ENCODE measurements at places on chromosomes 3 and 15.

- no peak for DNase-seq
- no peaks in the 10 kb centered on the region for H3K36me3 ChIP-seq
- no peak overlapping the region for H3K4me3 ChIP-seq
- no peaks in the 10 kb centered on the region for H3K4me1 ChIP-seq
- no peaks in the 10 kb centered on the region for H3K27me3 ChIP-seq
These were observed 41.8 kb downstream of the SLC24A1 start for GRCh38 chr15:65663521-65663920.

GRCh38 chr3:15860014-15860934, 62.5 kb upstream of the ANKRD28 start:
- peaks cover 23% of the 10 kb centered on the region for H3K4me1 ChIP-seq
- peak overlapping the region; percentile 89 for H3K27ac ChIP-seq
- DNase-seq = peak; percentile 44
- peaks cover 5% of the 10 kb centered on the region for H3K36me3 ChIP-seq
- H3K27me3 ChIP-seq = no peaks in the 10 kb centered on the region

GRCh38 chr3:163391407-163392181, 1686.7 kb downstream of the SI start:
- H3K4me1 ChIP-seq = no peaks in the 10 kb centered on the region
- no peaks in the 10 kb centered on the region for H3K36me3 ChIP-seq
- no peak overlapping the region for H3K4me3 ChIP-seq
- no peaks in the 10 kb centered on the region for H3K27me3 ChIP-seq
- no peak overlapping the region for H3K27ac ChIP-seq

DNA sequence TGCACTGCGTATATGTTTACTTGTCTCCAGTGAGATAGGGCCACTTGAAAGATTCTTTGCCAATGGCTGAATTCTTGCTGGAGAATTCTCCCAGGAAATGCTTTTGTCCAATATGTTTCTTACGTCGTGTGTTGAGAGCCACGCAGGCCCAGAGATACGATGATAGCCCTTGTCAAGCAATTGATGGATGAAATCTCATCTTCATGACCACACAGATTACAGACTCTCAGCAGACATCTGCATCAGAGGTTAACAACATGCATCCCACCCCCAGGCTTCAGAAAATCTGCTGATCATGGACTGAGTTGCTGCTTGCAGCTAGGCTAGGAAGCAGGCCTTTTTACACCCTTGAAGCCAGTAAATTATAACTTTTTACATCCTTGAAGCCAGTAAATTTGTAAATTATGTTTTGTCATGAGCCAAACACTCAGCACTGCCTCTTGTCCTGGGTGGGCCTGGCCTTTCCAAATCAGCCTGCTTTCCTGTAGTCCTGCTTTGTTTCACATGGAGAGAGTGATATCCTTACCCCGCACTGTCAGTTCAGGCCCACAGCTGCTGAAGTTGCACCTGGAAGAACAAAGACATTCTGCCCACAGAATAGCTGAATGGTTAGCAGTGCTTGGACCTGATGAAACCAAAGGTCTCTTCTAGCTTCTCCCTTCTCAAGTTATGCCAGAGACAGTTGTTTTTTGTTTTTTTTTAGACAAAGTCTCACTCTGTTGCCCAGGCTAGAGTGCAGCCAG, 84.4 kb downstream of the GPR156 start:
- H3K27me3 ChIP-seq = no peaks in the 10 kb centered on the region
- no peak overlapping the region for H3K27ac ChIP-seq
- H3K36me3 ChIP-seq = no peaks in the 10 kb centered on the region
- no peak for DNase-seq

DNA sequence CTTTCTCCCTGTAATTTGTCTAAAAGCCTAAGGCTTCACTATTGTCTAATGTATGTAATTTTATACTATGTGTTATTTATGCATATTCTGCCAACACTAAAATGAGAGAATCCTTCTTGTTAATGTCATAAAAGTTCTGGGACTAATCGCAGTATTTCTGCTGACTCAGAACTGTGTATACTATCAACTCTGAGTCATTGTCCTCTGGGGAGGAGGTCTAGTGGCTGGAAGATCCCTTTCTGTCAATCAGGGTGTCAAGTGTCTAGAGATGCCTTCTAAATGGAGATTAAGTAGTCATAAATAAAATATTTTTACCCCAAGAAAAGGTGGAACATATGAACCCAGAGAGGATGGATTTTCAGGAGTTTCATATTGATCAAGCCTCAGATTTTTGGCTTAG, 473.4 kb downstream of the AGBL1 start:
- DNase-seq = no peak
- H3K36me3 ChIP-seq = no peaks in the 10 kb centered on the region
- no peak overlapping the region for H3K27ac ChIP-seq
- peaks cover 22% of the 10 kb centered on the region for H3K4me1 ChIP-seq
- no peak overlapping the region for H3K4me3 ChIP-seq

- H3K27me3 ChIP-seq = no peaks in the 10 kb centered on the region
- no peak overlapping the region for H3K27ac ChIP-seq
- peaks cover 10% of the 10 kb centered on the region for H3K36me3 ChIP-seq
- no peak overlapping the region for H3K4me3 ChIP-seq
- DNase-seq = no peak
These were observed 21.4 kb downstream of the KPNA1 start for GRCh38 chr3:122493296-122493695.

All from neural crest cell (in vitro differentiated cells).